Fibroblast of skin of back (primary cell): ENCODE measurements at places on chromosomes 2 and 18.
A peak's percentile ranks its signal among the peaks of the same experiment; 100 is the strongest.

DNA sequence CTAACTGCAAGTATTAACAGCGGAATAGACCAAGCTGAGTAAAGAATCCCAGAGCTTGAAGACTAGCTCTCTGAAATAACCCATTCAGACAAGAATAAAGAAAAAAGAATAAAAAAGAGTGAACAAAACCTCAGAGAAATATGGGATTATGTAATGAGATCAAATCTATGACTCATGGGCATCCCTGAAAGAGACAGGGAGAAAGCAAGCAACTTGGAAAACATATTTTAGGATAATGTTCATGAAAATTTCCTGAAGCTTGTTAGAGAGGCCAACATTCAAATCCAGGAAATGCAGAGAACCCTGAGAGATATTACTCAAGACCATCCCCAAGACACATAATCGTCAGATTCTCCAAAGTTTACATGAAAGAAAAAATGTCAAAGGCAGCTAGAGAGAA is 17.3 kb downstream of the PFN4 start:
- no peak for DNase-seq

DNA sequence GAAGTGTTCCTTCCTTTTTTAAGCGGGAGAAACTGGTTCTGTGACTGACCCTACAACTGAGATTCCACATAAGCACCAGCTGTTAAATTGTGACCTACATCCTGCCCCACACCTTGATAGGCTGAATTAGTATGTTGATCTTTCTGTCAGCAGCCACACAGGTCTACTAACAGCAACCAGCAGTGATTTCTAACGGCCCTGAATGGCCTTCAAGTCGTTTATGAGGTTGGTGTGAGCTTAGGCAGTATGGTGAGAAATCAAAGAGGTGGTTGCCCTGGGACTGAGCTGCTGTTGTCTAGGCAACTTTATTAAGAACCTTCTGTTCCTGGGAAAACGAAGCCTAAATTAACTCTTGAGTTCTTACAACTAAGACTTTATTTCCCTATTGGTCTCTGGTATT is 197.2 kb upstream of the FSHR start:
- no peak for DNase-seq

DNA sequence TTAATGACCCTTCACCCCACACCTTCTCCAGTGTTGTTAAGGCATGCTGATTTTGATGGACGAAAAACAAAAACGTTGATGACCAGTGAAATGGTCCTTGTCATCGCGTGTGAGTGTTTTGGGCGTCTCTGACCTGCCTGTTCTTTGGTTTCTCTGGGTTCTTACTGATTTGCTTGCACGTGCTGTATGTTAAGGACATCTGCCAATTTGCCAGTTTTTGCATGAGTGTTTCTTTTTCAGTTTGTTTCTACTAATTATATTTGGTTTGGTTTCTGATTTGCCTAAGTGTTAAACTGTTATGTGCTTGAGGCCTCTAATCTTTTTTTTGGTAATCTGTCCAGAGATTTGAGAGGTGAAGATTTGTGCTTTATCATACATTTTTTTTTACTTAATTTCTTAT is 14.6 kb downstream of the TRAF3IP1 start:
- DNase-seq, result no peak

DNA sequence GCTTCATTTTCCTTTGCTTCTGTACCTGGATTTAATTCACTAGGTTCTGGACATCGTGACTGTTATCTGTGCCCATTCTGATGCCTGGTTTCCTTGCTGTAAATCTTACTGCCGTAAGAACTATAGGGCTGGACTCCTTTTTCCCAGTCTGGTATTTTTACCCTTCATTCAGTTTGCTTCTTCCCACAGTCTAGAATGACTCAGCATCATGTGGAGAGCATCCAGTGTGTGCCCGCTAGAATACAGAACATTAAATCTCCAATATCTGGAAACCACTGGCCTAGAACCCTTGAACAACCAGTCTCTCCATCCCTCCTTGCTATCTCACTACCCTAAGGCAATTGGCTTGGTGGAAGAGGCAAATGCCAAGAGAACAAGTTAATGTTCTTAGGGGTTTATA is 1075.4 kb upstream of the ZEB2 start:
- peak; percentile 55 for DNase-seq
